ENCODE measurements at places on chromosomes 16 and 17. TPM values are rescaled to one million over a fixed set of nuclear protein-coding genes. Genes with fewer than 3 reads are reported as not detected.
A peak's percentile ranks its signal among the peaks of the same experiment; 100 is the strongest.

DNA sequence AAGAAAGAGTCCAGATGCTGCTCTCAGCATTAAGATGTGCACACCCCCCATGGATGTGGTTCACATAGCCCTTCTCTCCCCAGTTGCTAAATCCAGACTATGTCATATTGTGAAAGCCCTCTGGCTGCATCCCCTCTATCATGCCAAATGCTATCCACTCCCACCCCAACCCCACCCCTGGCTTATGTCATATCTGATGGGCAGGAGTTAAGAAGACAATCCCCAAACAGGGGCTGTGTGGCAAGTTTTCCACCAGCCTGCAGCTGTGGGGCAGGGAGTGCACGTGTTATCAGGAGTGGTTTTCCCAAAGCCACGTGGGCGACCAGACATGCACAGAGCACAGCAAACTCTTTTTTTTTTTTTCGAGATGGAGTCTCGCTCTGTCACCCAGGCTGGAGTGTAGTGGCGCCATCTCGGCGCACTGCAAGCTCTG, 10.0 kb downstream of the FAM117A start:
- H3K27ac ChIP-seq: no peak overlapping the region
- no peak overlapping the region for H3K4me3 ChIP-seq

DNA sequence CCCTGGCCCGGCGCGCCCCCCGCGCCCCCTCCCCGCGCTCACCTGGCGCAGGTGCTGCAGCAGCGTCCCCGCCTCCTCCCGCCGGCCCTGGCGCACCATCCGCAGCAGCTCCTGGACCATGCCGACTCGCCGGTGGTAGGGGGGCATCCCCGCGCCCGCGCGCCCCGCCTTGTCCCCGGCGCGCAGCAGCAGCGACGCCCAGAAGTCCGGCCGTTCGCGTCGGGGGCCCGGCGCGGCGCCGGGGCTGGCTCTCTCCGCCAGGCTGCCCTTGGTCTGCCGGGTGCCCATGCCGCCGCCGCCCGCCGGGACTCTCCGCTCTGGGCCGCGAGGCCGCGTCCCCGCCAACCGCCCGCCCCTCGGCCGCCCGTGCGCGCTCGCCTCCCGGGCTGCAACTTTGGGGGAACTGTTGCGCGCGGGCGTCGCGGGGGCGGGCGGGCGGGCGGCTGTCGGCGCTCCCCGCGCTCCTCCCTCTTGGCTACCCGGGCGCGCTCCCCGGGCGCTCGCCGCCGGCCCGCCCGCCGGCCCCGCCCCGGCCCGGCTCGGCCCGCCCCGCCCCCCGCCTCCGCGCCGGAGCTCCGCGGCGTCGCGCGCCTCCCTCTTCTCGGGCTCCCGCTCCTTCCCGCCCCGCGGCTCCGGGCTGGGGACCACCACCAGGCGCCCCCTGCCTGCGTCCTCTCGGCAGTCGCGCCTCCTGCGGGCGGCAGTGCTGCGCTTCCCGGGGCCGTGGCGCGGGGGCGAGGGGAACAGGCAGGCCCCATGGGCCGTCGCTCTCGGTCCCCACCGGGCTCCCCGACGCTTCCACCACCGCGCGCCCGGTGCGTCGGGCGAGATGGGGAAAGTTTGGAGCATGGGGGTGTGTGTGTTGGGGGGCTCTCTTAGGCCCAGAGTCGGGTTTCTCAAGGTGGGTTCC, at the start of gene LRRC75A:
LRRC75A (minus strand) TSS at position 491 of the 910 bp plus-strand sequence; CDS start at position 288, 203 bp downstream.
- H3K4me3 ChIP-seq: peak within 1 kb of the TSS; percentile 51
- no peaks in the 10 kb centered on the region for H3K36me3 ChIP-seq
- DNase-seq: no peak
- H3K27ac ChIP-seq: peak within 1 kb of the TSS; percentile 74
- H3K27me3 ChIP-seq: no peaks in the 10 kb centered on the region

The VAT1L gene
- total RNA-seq: 6.4 TPM

The RAB37 gene
- 7.1 TPM for total RNA-seq

DNA sequence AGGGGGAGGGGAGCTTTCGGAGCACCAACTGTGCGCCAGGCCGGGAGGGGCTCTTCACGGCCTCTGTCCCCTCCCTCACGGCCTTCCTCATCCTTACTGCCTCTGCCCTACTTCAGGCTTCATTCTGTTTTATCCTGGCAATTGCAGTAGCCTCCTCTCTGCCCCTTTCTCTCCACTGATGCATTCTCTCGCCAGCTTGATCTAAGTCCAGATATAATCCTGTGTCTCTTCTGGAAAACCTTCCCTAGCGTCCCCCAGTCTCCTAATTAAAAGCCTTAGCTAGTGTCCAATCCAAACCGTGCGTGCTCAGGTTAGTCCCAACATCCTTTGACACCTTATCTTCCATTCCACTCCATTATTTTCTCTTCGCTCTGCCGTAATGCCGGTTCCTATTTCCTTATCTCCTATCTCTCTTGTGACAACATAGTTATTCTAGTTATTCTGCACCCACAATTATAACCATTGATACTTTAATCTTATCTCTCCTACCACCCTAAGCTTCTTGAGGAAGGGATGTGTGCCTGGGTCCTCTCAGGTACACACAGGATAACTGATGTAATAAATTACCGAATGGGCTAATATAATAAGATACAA, 869 bp downstream of the ZNF48 start:
- no peaks in the 10 kb centered on the region for H3K36me3 ChIP-seq
- peaks cover 52% of the 10 kb centered on the region for H3K4me1 ChIP-seq
- no peaks in the 10 kb centered on the region for H3K27me3 ChIP-seq
- no peak for DNase-seq
- H3K27ac ChIP-seq: peak overlapping the region; percentile 72
- H3K4me3 ChIP-seq: peak overlapping the region; percentile 95

DNA sequence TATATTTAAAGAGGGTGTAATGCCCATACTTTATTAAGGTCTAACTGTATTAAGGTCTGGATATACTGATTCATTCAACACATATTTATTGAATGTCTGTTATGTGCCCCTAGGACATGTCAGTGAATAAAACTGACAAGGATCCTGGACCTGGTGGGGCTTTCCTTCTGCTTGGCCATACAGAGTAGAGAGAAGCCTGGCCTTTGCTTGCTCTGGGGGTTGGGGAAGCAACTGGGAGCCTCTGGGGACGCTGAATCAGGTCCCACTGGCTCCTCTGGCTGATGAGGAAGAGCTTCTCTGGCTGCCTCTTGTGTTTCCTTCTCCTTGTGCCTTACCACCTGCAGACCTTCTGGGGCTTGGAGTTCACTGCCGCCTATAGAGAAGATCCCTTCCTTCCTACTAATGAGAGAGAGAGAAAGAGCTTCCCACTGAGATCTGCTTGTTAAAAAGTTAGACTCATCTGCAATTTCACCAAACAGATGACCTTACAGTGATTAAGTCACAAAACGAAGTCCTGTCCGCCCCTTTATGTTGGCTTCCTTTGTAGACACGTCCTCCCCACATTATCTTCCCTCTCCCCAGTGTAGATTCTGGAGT, 49.7 kb downstream of the MSI2 start:
- no peaks in the 10 kb centered on the region for H3K36me3 ChIP-seq
- no peak overlapping the region for H3K4me3 ChIP-seq
- H3K27me3 ChIP-seq: no peaks in the 10 kb centered on the region
- no peak overlapping the region for H3K27ac ChIP-seq

All from vagina (tissue), 2 donors.